Cerebellar nuclear complex (tissue), 1 donor: ENCODE measurements at places on chromosomes 3 and 15.

- no peak for DNase-seq
Measured at GRCh38 chr3:107024551-107025026, 352.6 kb upstream of the CCDC54 start.

GRCh38 chr3:117611211-117611610 lies 901.6 kb downstream of the TUSC7 start:
- no peak for DNase-seq

GRCh38 chr3:122415762-122416654 lies at the start of gene WDR5B:
Gene WDR5B (minus strand): TSS chr3:122416062. CDS start chr3:122415528, 534 bp downstream.
- no peak for DNase-seq

DNA sequence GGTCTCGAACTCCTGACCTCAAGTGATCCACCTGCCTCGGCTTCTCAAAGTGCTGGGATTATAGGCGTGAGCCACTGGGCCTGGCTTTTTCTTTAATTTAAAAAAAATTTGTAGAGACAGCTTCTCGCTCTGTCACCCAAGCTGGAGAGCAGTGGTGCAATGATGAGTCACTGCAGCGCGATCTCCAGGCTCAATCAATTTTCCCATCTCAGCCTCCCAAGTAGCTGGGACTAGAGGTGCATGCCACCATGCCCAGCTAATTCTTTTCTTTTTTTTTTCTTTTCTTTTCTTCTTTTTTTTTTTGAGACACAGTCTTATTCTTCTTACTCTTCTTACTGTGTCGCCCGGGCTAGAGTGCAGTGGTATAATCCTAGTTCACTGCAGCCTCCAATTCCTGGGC lies 19.8 kb downstream of the TUBGCP4 start:
- no peak for DNase-seq

DNA sequence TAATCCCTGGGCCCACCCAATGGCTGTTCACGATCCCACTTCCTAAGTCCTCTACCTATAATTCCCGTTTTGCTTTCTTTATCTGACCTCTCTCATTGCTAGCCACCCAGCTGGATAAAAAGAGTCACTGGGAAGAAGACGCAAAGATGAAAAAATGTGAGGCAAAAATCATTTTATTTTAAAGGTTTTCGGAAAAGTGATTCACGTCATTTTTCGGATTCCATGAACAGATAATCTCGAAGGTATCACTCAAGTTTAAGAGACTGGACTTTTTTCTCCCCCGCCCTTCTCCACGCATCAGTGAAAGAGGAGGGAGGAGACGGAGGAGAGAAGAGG lies 266.6 kb downstream of the CGGBP1 start:
- no peak for DNase-seq

DNA sequence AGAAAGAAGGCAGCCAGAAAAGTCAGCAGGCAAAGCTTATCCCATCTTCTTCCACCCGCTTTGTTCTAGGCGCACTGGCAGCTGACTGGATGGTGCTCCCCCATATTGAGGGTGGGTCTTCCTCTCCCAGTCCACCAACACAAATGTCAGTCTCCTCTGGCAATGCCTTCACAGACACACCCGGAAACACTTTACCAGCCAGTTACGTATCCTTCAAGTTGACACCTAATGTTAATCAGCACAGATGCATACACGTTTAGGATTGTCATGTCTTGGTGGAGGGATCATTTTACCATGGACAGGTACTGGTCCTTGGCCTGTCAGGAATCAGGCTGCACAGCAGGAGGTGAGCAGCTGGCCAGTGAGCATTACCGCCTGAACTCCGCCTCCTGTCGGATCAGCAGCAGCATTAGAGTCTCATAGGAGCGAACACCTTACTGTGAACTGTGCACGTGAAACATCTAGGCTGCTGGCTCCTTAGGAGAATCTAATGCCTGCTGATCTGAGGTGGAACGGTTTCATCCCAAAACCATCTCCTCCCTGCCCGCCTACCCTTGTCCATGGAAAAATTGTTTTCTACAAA lies 59.1 kb upstream of the PYDC2 start:
- no peak for DNase-seq

- no peak for DNase-seq
Measured at GRCh38 chr15:38868326-38869114, 303.9 kb upstream of the RASGRP1 start.

GRCh38 chr3:50102558-50102957 lies 13.8 kb downstream of the RBM5 start:
- no peak for DNase-seq

GRCh38 chr3:195238081-195238571 lies 32.8 kb downstream of the XXYLT1 start:
- no peak for DNase-seq

DNA sequence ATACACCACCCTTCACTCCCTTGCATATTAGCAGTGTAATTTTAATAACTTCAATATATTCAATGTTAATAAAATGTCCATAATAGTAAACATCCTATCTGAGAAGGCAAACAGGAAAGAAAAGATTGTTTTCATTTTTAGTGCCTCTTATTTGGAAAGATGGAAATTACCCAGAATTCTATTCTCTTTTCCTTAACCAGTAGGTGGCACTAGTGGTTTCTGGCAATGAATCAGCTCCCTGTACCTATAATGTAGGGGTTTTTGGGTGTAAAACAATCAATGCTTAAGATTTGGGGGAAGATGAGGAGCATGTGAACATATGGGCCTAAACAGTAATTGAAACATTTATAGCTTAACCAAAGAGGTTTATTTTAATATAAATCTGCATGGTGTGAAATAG lies 5.7 kb upstream of the SEMA6D start:
- DNase-seq, result no peak

DNA sequence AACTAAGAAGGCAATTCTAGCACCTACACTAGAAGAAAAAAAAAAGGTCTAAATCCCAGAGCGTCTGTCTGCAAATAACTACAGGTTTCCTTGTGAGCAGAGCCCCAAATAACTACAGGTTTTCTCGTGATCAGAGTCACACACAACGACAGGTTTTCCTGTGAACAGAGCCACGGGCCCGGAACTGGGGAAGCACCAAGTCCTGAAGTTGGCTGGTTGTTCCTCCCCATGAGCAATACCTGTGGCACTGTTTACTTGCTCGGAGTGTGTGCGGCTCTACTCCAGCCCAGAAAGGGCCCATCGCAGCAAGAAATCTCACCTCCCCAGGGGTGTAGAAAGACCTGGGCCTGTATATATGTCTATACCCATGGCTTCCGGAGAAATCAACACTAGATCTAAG lies 644 bp upstream of the MASP1 start:
- no peak for DNase-seq

- DNase-seq, result no peak
Measured at GRCh38 chr15:31228980-31229826, 97.4 kb upstream of the KLF13 start.

GRCh38 chr15:63156086-63156710 lies 1.1 kb downstream of the RPS27L start:
- no peak for DNase-seq

- DNase-seq, result no peak
Measured at GRCh38 chr15:87589134-87589533, 667.4 kb downstream of the NTRK3 start.

DNA sequence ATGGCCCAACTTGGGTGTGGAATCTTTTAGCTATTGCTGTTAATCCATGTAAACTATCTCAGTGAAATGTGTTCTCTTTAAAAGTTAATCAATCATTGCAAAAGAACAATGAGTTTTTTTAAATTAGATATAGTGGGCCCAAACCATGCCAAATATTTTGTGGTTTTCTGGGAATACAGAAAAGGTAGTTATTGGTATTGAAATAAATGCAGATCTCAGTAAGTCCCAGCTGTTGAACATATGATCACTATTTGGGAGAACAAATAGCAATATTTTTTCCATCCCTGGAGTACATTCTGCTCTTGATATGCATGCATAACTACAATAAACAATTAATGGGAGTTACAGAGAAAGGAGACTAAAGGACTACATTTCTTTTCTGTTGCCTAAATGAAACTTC lies 36.0 kb upstream of the LEKR1 start:
- no peak for DNase-seq

- DNase-seq, result no peak
Measured at GRCh38 chr3:189714991-189715961, 84.1 kb downstream of the TP63 start.

GRCh38 chr3:113977822-113978221 lies 30.0 kb downstream of the ZDHHC23 start:
- no peak for DNase-seq

DNA sequence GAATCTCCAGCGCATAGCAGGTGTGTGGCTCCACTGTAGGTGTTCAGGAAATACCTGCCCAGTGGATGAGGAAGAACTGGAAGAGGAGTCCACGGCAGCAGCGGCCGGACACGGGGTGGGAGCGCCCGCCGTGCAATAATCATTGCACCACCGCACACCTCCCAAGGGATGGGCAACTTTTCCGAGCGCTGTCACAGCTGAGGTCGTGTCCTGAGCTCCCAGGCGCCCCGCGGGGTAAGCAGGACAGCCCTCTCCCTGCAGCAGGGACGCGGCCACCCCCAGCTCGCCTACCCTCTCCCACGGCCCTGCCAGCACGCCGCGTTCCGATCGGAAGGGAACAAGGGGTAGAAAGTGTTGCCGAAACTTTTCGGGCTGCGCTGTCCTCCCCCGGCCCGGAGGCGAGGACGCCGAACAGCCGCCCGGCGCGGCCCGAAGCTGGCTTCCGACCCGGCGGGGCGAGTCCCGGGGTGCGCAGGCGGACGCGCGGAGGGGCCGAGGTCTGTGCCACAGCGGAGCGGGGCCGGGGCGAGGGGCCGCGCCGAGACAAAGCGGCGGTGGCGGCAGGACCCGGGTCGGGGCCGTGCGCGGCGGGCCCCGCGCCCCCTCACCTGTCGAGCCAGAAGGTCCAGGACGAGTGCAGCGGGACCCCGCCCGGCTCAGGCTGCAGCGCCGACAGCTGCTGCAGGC lies 475 bp downstream of the EIF4E3 start:
- DNase-seq, result no peak

GRCh38 chr15:78225783-78226541 lies 8.4 kb downstream of the ACSBG1 start:
- DNase-seq, result no peak

DNA sequence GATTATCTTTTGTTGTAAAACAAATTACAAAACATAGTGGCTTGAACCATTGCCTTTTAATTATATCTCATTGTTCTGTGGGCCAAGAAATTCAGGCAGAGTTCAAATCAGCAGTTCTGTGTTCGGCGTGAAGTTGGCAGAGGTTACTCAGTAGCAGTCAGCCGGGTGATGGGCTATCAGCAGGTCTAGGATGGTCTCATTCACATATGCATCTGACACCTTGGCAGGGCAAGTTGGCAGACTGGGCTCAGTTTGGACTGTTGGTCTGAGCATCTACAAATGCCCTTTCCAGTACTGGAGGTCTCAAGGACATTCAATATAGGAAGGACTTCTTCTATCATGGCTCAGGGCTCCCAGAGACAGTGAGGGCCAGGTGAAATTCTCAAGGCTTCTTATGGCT lies 51.2 kb upstream of the ITGA11 start:
- no peak for DNase-seq
